ENCODE measurements at places on chromosomes 1 and 21.

DNA sequence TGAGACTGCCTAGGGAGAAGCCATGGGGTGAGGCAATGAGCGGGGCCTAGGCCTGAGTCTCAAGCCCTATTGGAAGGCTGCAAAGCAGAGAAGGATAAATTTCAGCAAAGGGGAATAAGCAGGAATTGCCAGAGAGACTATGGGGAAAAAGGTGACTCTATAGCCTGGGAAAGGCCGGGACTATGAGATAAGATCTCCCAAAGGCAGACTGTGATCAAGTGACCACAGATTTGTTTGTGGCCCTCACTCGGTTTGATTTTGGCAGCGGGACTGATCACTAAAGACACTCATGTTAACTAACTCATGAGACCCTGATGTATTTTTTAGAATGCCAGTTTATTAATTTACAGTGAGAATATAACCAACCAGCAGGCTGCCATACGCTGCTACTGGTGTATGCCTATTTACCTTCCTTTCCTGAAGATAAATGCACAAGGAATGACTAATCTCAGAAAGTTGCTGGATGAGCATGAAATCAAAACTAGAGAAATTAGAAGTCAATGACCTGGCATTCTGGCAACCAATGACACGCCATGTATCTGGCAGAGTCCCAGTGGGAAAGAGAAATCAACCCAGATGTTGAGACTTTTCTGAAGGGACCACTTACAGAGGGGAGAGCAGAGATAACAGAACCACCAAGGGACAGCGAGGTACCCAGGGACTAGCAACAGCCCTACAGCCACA is 4.3 kb downstream of the HSF2BP start:
- peak; percentile 54 for DNase-seq

DNA sequence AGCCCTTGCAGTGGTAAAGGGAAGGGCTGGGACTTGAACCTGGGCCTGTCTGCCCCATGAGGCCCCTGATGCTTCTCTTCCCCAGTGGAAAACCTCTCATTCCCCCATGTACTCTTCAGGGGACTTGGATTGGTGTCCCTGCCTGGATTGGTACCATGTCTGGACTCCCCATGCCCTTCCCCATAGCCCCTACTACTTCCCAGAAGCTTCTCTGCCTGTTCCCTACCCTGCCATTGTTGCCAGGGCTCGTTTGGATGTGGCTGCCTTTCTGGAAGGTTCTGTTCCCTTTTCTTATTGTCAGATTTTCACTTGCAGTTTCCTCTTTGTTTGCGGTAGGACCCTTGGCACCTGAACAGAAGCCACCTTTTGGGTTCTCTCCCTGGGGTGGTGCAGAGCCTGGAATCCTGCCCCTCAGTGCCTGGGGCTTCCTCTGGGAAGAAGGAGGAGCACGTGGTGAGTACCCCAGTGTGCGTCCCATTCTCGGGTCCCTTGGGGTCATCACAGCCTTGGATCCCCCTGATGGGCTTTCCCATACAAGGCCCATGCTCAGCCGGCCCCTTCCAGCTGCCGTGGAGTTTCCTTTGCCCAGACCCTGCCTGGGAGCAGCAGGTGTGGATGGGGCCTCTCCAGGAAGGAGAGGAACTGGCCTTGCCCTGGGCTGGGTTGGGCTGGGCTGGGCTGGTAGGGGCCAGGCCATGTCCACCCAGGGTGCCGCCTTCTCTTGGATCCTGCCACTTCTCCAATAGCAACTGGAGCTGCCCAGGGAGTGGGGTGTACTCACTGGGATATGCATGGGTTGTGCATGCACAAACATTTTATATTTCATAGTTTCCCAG is 281.1 kb downstream of the PTPRU start:
- DNase-seq, result no peak

DNA sequence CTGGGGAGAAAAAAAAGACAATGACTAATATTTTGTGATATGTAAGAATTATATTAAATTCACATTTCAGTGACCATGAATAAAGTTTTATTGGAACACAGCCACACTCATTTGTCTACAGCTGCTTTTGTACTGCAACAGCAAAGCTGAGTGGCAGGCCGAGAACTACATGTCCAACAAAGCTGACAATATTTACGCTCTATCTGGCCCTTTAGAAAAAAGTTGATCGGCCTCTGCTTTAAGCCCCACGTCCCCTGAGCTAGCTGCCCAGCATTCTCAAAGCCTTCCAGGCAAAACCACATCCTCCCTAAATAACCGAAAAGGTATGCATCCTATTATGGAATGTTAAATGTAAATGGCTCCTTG is 8.6 kb downstream of the SLC2A1 start:
- peak; percentile 72 for DNase-seq

- no peak for DNase-seq
Observed at GRCh38 chr21:15441060-15441493, 288.7 kb upstream of the USP25 start.

- no peak for DNase-seq
Observed at GRCh38 chr1:18646786-18647410, 16.3 kb downstream of the PAX7 start.

- no peak for DNase-seq
Observed at GRCh38 chr1:83787246-83787998, 211.5 kb downstream of the TTLL7 start.

DNA sequence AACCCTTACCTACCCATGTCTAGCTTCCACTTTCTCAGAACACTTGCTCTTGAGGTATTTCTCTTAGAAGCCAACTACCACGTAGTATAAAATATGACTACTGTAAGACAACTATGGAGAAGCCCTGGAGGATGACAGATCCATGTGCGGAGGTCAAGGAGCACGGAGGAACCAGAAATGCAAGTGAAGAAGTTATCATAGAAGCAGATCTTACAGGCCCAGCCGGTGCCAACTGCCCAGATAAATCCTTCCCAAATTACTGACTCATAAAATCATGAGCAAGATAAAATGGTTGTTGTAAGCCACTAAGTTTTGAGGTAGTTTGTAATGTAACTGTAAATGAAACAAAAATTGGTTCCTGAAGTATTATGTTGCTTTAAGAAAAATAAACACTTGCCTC is 12.6 kb downstream of the GTF2B start:
- no peak for DNase-seq

DNA sequence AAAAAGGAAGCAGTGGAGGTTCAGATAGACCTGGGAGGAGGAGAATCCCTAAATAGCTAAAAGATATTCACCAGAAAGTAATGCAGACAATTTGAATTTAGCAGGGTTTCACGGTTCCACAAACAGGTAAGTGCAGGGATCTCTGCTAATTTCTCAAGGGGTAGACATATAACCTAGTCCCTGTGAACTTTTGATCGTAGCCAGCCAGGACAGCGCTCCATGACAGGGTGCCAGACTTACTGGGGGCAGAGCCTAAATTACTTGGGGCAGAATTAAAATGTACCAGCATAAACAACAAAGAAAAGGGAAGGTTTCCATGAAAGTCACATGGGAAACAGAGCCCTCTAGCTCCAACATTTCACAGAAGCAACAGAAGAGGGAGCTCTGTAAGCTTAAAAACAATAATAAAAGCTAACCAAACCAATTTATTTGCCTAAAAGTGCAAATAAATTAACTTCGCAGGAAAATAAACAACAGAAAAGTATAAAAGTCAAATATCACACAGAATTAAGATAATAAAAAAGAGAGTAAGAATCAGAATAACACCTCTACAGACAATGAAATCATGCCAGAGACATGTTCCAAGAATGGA is 198.3 kb downstream of the DUSP10 start:
- peak; percentile 53 for DNase-seq

DNA sequence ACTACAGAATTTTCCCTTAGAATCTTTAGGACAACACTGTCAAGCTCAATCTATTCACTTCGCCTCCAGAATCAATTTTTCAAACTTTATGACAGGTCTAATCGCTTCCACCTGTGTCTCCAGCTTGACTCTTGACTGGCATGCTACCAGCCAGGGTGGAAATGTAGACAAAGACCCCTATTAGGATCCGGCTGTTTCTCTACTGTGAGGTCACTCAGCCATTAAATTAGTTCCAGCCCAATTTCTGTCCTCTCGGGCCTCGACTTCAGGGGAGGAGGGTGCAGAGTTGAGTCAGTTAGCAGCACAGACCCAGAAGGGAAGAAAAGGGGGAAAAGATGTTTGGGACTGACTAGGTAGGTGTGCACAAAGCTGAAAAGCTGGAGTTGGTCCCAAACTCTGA is 78.5 kb downstream of the HLCS start:
- DNase-seq, result no peak

DNA sequence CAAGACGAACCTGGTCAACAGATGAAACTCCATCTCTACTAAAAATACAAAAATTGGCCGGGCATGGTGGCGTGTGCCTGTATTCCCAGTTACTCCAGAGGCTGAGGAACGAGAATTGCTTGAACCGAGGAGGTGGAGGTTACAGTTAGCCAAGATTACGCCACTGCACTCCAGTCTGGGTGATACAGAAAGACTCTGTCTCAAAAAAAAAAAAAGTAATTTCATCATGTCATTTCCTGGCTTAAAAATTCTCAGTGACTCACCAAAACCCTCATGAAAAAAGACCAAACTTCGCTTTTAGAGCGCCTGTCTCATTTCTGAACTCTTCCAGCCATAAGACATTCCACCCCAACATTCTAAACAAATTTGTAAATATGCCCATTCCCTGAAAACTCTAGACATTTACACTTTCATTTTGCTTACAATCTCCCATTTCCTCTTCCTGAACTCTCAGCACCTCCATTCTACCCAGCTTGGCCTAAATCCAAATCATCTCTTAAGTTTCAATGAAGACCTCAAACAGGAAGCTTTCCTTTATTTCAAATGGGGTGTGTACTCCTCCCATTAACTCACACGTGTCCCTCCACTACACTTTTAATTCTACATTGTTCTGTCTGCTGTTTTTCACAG is 50.5 kb upstream of the PRRC2C start:
- peak; percentile 94 for DNase-seq

GRCh38 chr1:1979482-1980165 is 24.0 kb downstream of the CFAP74 start:
- DNase-seq, result no peak

DNA sequence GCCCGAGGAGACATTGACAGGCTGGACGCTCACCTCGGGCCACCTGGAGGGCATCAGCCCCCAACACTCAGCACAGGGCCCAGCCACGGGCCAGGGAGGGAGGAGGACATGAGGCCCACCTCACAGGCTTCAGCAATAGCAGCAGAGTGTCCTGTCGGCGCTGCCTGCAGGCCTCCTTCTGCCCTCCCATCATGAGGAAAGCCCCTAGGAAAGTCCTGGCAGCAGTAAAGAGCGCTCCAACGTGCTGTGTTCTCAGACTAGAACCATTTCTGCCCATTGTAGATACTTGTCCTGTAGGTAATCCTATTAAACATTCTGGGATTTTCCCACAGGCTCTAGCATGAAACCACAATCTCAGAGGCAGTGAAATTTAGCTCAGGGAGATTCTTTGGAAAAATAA is 62.0 kb upstream of the GALNT2 start:
- no peak for DNase-seq

DNA sequence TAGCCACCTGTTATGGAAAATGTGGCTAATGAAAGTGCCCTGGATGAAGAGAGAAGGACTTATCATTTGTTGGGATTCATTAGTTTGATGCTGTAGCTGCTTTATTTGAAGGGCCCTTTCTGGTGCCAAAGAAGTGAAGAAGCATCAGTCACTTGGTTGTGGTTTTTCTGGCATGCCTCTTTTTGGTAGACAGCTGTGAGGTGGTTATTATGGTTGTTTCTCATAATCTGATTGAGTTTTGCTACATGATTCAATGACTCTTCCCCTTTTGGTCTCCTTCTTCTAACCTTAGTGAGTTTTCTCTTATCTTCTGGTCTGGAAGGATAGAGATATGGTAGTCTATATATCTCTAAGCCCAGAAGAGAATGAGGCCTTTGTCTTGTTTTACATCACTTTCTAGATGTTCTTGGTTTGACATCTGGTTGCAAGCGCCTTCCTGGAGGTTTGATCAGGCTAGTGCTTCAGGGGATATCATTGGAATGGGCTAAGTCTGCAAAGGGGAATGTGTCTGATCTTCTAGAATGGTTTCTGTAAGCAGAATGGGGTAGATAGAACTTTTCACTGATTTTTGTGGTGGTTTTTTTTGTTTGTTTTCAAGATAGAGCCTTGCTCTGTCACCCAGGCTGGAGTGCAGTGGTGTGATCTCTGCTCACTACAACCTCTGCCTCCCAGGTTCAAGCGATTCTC is 26.0 kb downstream of the ARID1A start:
- DNase-seq, result no peak

DNA sequence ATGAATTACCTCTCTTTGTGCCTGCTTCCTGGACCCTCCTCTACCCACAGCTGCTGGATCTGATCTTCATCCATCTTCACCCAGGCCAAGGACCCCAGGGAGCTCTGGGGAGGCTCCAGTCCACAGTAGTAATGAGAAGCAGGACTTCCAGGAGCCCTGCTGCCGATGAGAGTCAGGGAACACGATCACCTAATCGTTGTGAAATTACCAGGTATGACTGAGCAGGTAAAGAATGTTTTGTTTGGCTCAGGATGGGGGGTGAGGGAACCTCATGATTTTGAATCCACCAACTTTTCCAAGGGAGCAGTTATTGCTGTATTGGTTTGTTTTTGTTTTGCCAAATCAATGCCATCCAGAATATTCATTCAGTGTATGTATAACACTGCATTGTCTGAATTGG is 454.0 kb downstream of the PLPP3 start:
- DNase-seq, result no peak

- DNase-seq, result no peak
Observed at GRCh38 chr1:25863486-25864262, 4.4 kb upstream of the AUNIP start.

DNA sequence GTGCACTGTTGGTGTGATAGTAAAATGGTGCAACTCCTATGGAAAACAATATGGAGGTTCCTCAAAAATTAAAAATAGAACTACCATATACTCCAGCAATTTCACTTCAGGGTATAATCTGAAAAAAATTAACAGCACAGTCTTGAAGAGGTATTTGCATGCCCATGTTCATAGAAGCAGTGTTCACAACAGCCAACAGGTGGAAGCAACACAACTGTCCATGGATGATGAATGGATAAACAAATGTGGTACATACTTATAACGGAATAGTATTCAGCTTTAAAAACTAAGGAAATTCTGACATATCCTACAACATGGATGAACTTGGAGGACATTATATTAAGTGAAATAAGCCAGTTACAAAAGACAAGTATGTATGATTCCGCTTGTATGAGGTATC is 8.2 kb downstream of the TTLL7 start:
- no peak for DNase-seq

DNA sequence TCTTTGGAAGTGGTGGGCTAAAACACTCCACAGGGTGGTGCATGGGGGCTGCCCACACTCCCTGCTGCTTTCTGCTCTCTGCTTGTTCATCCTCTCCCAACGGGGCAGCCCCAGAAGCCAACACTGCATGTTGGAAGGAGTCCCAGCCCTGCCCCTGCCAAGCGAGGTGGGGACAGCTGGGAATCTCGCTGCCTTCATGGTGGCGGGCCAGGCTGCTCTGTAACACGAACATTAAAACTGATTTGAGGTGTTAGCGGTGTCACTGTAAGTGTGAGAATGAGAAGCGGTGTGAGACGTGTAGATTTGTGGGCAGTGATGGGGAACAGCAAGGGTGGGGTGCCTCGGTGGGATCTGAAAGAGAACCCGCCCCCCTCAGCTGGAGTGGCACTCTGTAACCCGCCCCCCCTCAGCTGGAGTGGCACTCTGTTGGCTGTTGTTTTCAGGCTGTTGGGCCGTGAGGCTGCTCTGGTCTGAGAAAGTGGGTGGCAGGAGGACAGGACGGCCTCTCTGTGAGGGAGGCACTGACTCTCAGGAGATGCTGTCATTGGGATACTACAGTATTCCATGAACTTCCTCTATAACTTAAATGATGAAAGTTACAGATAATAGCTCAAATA is 80.9 kb downstream of the PCBP3 start:
- no peak for DNase-seq
